ENCODE measurements at places on chromosomes 11 and 22.

DNA sequence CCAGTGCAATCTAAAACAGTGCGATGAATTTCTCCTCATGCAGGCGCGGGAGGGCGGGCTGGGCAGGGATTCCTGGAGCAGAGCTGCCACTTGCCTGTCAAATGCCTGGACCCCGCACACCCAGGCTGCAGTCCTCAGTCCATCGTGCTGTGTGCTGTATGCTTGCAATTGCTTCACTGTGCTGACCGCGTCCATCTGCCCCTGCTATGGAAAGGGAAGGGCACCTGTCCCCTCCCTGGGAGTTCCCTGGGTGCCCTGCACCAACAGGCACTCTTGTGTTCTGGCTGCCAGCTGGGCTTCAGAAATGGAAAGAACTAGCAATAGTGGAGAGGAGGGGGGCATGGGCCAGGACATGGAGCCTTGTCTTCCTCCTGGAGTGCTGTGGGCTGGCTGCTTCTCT is 185.4 kb upstream of the B3GAT1 start:
- no peak for DNase-seq

DNA sequence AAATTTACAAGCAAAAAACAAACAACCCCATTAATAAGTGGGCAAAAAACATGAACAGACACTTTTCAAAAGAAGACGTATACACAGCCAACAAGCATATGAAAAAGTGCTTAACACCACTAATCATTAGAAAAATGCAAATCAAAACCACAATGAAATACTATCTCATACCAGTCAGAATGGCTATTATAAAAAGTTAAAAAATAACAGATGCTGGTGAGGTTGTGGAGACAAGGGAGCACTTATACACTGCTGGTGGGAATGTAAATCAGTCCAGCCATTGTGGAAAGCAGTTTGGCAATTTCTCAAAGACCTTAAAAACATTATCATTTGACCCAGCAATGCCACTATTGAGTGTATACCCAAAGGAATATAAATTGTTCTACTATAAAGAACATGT is 72.3 kb downstream of the BBOX1 start:
- no peak for DNase-seq

GRCh38 chr22:41664951-41665350 is 23.7 kb downstream of the SNU13 start:
- DNase-seq, result no peak

GRCh38 chr11:71247551-71248250 is 4.7 kb downstream of the SHANK2 start:
- DNase-seq, result no peak

GRCh38 chr11:104564921-104565582 is 333.2 kb downstream of the CASP12 start:
- DNase-seq, result no peak

DNA sequence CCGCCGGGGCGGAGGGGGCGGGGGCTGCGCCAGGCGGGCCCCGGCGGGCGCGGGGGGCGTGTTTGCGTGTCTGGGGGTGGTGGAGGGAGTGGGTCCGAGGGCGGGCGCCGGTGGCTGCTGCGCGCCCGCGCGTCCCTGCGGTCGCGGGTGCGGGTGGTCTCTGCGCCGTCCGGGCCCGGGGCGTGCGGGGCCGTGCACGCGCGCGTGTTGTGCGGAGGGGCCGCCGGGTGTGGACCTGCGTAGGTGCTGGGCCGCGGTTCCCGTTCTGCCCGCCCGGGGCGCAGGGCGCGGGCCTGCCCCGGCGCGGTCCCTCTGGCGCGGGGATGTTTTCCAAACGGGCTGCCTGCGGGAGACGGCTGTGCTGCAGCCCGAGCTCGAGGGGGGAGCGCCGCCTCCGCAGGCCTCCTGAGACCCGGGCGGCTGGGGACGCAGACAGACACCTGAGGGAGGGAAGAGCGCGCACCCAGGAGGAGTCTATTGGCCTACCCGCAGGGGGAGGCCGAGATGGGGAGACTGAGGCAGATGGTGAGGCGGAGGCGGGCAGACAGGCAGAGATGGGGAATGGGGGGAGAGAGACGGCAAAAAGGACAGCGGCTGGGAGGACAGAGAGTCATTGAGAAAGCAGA is 442 bp downstream of the PELI3 start:
- no peak for DNase-seq

DNA sequence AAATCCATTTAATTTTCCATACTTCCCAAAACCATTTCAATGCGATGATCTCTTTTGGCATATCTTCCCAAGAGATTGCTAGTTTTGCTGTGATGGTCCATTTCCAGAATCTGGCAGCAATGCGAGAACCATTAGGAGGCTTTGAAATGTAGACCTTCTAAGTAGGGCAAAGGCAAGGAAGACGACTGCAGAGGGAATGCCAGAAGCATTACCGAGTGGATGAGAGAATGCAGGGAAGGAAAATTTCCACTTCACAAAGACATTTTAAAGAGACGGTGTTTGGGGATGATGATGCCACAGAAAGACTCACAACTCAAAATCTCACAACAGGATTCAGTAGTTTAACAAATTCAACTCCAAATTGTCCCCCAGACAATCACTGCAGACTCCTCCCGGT is 471 bp upstream of the CEP126 start:
- no peak for DNase-seq

DNA sequence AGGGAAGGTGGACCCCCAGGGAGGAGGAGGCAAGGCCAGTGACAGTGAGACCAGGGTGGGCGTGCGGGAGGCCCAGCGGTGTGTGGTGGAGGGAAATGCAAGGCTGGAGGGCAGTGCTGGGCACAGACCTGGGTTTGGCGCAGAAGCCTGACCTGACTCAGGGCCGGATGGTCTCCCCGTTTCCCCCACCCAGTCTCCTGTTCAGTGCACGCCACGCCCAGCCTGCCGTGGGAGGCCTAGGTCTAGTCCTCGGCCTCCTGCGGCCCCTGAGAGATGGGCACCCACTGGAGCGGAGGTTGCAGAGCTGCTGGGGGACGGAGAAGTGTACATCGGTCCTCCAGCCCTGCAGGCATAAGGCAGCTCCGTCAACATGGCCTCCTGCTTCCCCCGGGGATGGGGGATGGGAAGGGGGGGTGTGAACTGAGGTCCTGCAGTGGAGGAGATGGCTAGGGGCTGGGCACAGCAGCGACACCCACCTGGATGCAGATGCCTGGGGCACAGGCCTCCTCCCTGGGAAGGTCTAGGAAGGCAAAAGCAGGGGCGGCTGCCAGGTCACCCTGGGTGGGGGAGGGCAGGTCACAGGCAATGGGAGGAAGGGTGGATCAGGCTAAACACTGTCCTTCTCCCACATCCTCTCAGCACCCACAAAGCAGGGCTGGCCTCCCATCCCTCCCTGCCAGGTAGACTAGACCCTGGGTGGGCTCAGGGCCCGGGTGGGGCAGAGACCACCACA is 15.9 kb downstream of the IL17REL start:
- DNase-seq, result no peak

GRCh38 chr11:127471662-127472061 is 471.1 kb upstream of the KIRREL3 start:
- DNase-seq, result no peak

- no peak for DNase-seq
Observed at GRCh38 chr11:35655856-35656255, 6.7 kb upstream of the TRIM44 start.

DNA sequence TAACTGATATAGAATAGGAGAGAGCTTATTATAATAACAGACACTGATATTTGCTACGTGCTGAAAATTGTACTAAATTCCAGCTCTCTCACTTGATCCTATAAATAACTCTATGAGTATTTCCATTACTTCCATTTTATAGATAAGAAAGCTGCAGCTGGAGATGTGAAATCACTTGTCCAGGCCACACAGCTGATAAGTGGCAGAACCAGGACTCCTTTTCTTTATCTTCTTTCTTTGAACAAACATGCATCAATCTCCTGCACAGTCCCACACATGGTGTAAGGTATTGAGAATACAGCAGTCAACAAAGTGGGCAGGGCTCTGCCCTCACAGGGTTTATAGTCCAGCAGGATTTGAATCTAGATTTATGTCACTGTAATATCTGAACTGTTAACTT is 652.1 kb downstream of the NELL1 start:
- DNase-seq, result no peak

GRCh38 chr11:4543561-4543960 is 1.4 kb upstream of the OR52M1 start:
- no peak for DNase-seq

DNA sequence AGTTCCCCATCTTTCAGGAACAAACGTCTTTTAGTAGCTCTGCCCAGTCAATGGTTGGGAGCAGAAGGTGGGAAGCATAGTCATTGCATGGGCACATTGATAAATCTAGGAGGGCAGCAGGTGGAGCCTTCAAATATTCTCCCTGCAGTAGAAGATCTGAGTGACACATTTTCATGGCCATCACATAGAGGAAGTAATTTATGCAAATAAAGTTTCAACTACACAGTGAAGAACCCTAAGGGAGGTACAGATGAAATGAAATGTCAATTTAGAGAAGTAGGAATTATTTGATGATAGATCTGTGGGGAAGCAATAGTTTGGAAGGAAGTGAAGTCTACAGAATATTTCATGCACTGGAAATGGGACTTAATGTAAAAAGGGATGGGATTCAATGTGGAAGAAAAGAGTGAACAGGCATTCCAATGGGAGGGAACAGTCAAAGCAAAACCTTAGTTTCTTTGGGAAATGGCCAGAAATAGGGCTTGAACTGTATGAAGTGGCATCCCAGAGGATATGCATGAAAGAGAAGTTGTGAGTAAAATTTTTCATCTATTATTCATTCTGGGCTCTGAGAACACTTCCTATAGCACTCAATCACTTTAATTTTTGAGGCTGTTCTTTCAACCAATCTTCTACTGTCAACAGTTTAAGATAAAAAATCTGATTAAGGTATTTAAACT is 256.2 kb upstream of the LUZP2 start:
- no peak for DNase-seq

GRCh38 chr11:63289658-63290057 is 46.3 kb upstream of the SLC22A25 start:
- no peak for DNase-seq

DNA sequence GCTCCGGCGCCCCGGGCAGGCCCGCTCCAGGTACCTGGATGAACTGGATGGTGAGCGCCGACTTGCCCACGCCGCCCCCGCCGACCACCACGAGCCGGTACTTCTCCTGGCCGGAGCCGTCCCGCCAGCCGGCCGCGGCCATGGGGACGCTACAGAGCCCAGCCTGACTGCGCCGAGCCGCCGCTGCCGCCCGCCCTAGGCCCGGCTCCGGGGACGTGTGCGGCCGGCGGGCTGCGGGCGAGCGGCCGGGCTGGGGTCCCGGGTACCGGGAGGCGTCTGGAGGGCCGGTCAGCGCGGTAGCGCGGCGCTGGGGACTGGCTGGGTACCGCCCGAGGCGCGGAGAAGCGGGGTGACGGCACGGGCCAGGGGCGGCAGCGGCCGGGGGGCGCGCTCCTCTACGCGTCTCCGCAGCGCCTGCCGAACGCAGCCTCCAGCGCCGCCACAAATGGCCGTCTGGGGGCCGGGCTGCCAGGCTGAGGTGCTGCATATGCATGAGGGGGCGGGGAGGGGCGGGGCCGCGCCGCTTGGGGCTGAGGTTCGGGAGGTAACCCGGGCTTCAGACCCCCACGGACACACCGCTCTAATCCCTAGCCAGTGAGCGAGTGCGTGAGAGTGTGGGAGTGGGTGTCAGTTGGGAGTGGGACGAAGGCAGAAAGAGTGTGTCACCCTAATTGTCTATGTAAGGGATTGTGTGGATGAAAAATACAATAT is at the start of gene RRAS2:
Gene RRAS2 (minus strand): TSS at position 455 of the 711 bp plus-strand sequence. CDS start 313 bp downstream, at position 142.
- no peak for DNase-seq

DNA sequence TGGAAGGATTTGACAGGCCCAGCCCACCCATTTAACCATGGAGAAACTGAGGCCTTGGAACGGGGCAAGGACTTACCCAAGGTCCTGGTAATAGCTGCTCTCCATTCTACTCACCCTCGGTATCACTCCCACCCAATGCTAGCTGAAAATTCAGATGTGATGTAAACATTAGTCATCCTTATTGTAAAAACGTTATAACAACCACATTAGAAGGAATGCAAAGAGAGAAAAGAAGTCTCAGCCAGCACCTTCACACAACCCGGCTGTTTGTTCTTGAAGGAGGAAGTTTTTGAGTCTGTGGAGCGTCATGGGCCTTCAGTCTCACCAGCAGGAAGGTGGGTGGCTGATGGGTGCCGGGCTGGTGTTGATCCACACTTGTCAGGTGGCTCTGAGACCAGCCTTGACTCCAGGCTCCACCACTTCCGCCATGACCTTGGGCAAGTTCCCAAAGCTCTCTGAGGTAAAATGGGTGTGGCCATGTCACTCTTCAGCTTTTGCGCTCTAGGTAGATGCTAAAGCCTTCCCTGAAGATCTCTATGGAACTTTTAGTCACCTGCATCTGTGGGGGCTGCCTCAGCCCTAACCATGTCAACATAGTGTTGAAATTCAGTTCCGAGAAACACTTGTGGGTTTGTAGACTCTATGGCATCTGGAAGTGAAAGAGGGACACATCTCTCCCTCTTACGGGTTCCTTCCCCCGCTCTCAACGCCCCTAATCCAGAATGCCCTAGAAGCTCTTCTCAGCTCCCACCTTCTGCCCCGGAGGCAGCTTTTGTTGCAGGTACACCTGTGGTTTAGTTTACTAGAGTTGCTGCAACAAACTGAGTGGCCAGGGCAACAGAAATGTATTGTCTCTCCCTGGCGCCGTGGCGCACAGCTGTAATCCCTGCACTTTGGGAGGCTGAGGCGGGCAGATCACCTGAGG is 14.8 kb downstream of the CD6 start:
- no peak for DNase-seq

DNA sequence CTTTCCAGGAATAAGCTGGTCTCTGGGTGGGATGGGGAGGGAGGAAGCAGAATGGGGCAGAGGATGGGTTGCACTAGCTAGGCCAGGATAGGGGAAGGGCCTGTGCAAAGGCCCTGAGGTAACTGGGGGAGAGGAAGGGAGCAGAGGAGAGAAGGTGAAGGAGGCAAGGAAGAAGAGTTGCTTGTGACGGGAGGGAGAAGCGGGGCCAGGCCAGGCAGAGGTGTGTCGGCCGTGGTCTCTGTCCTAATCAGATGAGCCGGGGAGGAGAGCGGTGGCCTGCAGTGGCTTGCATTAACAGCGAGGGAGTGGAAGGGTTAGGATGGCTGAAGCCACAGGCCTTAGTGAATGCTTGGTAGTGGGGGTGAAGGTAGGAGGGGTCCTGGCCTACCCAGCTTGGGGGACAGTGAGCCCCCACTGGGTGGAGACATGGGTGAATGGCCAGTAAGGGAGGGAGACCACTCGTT is 6.0 kb upstream of the DERL3 start:
- no peak for DNase-seq

DNA sequence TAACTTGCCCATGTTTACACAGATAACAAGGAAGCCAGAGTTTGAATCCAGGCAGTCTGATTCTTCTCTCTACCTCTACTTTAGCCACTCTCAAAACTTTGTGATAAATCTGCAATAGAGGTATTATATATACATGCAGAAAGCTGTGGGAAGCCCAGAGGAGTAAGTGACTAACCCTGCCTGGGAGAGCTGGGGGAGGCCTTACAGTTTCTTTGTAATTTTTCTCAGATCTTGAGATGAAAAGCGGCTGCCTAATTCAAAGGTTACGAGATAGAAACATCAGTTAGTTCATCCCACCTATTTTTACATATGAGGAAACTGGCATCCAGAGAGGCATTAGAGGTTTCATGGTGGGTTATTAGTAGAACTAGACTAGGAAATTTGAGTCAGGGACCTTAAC is 4.9 kb downstream of the STIM1 start:
- DNase-seq, result no peak

Data from esophagus squamous epithelium (tissue), 5 donors.